OCI-LY7 (cell line): ENCODE measurements at places on chromosomes 2 and 18. TPM values are rescaled to one million over a fixed set of nuclear protein-coding genes. Genes with fewer than 3 reads are reported as not detected.

DNA sequence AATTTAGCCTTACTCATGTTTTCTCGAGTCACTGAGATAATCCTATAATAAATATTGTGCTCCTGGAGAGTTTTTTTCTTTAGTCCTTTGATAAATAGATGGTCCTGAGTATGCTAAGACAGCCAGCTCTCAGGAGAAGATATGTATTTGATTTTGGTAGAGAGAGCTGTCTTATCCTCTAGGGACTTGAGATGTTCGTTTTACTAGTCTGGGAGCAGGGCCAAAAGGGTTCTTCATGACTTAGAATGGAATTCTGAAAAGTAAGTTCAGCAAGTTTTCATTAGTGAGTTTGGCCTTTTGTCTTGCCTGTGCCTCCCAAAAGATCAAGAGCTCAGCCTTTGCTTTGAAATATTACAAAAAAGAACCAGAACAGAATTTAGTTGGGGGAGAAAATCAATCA is 246.7 kb downstream of the BABAM2 start:
- DNase-seq: no peak

DNA sequence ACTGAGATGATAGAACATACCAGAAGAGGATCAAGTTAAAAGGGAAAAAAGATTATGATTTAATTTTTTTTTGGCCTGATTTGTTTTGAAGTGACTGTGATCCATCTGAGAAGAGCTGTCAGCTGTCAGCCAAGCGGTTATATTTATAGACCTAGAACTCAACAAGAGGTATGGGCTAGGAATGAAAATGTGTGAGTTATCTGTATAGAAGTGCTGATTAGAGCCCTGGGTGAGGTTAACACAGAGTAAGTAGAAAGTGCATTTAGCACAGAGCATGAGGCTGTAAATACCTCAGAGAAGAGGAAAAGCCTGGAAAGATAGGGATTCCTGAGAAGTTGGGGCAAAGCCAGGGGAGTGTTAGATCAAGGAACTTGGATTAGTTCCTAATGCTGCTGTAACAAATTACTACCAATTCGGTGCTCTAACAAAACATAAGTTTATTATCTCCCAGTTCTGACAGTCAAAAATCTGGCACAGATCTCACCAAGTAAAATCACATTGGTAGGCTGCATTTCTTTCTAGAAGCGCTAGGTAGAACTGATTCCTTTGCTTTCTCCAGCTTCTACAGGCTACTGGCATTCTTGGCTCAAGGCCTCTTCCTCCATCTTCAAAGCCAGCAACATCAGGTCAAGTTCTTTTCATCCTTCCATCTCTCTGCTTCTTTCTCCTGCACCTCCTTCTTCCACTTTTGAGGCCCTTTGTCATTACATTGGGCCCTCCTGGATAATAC is 197.4 kb upstream of the SPHKAP start:
- no peak for DNase-seq

- DNase-seq: no peak
These were observed 415.5 kb downstream of the LRATD1 start for GRCh38 chr2:15048000-15048399.

- no peak for DNase-seq
These were observed 86.4 kb downstream of the EML6 start for GRCh38 chr2:54809819-54810218.

Gene ACMSD
- total RNA-seq: not detected in 2 replicates

Gene ANKRD36B
- 59.6 and 70.4 TPM in 2 replicates for total RNA-seq

Gene KCNG2
- not detected in 2 replicates for total RNA-seq

Gene PSMA8
- total RNA-seq: 0.19 and 0.37 TPM in 2 replicates
